ENCODE measurements at places on chromosomes 7 and 10.

- DNase-seq, result no peak
These were observed 2.0 kb downstream of the ANLN start for GRCh38 chr7:36391436-36392198.

GRCh38 chr7:112648781-112649180 lies 141.4 kb downstream of the TMEM168 start:
- no peak for DNase-seq

DNA sequence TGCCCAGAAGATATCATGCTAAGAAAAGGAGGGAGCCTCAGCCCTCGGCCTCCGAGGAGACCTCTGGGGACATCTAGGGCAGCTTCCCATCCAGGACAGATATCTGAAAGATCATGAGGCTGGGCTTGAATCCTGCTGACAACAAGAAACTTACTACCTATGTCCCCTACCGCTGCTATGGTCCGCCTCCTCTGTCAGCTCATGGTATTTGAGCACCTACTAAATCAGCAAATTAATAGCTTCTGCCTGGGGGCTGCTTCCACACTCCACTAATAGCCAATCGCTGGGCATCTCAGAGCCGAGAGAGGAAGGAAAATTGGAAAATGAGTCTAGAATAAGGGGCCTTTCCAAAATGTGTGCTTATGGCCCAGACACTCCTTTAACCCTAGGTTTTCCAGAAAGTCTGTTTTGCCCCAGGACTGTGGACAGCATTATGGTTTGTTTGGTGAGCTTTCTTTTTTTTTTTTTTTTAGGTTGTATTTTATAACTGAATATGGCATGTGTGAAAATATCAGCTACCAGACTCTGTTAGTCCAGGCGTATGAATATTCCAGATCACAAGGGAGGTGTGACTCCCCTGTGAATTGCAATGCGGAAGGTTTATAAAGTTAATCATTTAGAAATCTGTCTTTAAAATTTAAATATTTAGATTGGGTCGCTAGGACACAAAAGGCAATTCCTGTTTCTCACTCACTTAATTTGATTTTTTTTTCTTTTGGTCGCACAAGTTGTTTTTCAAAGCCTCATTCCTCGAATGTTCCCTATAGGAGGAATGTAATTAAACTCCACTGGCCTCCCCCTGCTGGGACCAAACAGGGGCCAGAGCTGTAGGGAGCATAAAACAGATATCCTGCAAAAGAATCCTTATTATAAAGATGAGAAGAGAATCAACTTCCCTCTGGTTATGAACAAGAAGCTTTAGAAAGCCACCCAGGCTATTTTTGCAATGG lies 89.4 kb downstream of the PARP12 start:
- DNase-seq, result no peak

GRCh38 chr10:62172465-62172864 lies 96.2 kb downstream of the RTKN2 start:
- DNase-seq, result no peak

GRCh38 chr10:70481105-70481504 lies 2.5 kb downstream of the PALD1 start:
- no peak for DNase-seq

GRCh38 chr7:27324246-27324645 lies 81.6 kb downstream of the EVX1 start:
- no peak for DNase-seq

GRCh38 chr7:131692131-131692960 lies 135.9 kb upstream of the PODXL start:
- DNase-seq, result peak; percentile 30

- no peak for DNase-seq
These were observed 76.2 kb upstream of the CCDC71L start for GRCh38 chr7:106737202-106737562.

DNA sequence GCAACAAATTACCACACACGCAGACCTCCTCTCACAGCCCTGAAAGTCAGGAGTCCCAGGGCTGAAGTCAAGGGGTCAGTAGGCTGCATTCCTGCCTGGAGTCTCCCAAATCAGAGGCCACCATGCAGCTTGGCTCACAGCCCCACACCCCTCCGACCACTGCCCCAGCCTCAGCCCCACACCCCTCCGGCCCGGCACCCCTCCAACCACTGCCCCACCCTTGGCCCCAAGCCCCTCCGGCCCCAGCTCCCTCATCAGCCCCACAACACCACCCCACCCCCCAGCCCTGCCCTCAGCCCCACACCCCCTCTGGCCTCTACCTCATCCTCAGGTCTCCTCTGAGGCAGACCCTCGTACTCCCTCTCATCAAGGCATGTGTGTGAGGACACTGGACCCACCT lies 85.7 kb downstream of the DIP2C start:
- DNase-seq, result no peak

GRCh38 chr10:5486853-5487235 lies 12.5 kb downstream of the CALML5 start:
- no peak for DNase-seq

- DNase-seq, result no peak
These were observed 178.6 kb downstream of the ZNF438 start for GRCh38 chr10:30853066-30853465.

- no peak for DNase-seq
These were observed 408.7 kb downstream of the PHTF2 start for GRCh38 chr7:78207269-78207668.

DNA sequence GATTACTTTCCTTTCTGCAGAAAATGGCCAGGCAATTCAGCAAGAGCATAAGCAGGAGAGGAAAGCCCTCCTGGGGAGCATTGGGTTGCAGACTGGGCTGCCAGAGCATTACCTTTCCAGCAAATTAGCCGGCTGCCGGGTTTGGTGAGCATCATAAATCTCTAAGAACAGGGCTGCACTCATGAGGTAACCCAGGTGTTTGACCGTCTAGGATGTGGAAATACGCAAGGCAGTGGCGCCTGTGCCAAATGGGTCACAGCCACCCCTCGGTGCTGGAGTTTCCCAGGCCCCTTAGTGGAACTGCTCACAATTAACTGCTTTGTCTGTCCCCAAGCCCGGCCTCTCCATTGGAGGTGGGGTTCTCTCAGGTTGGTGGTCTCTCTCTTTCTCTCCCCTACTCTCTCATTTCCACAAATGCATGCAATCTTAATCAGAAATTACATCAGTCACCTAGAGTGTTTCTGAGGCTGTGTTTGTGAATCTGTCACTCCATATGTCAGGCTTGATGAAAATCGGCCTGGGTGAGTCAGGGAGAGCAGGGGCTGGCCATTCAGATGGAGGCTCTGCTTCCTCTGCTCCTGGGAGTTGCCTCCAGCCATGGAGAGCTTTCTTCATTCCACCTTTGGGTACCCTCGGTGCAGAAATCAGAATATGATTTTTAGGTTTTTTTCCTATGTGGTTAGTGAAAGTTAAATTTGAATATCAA lies 26.7 kb downstream of the PTN start:
- DNase-seq, result no peak

DNA sequence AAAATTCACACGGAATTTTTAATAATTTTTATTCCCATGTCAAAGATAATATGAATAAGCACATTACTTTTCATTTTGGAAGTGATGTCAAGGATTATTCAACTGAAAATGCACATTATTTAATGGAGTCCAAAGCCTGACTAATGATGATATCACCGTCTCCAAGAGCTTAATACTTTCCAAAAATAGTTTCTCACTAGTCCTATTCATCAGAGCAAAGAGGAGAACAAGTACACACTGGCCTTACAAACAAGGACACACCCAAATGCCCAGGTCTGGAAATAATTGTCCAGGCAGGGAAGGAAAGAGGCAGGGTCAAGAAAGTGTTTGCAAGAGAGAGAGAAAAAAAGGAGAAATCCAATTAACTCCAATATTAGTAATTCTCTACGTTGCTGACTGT lies 216.8 kb upstream of the CCDC6 start:
- DNase-seq, result no peak

DNA sequence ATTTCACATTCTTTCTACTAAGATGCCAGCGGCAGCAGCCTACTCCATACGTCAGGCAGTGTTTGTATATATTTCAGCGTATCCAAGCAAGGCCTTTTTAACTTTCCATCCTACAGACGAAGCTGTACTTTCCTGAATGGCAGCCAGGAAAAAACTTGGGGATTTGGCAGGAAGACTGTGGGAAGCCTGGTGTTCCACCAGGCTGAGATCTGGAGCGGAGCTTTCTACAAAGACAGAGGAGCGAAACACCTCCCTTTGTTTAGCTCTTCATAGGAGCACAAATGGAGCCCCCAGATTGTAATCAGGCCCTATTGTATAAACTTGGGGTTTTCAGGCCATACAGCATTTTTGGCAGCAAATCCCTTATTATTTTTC lies 143.8 kb downstream of the TES start:
- DNase-seq, result no peak

DNA sequence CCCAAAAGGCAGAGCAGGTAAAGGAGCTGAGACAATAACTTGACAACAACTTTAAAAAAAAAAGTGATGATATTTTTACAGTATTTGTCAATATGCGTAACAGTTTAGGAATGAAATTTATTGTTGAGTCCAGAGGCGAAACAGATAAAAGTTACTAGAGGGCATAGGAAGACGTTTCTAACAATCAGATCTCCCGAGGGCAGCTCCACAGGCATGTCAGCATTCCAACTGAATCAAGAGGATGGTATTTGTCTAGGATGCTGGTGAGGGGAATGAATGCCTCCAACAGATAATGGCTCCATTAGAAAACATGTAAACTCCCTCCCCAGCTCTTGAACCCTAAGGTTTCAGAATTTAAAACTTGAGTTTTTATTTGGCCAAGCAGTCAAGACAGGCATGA lies 733.9 kb upstream of the SORCS1 start:
- DNase-seq, result no peak

GRCh38 chr7:28845106-28845505 lies 113.0 kb downstream of the TRIL start:
- no peak for DNase-seq

DNA sequence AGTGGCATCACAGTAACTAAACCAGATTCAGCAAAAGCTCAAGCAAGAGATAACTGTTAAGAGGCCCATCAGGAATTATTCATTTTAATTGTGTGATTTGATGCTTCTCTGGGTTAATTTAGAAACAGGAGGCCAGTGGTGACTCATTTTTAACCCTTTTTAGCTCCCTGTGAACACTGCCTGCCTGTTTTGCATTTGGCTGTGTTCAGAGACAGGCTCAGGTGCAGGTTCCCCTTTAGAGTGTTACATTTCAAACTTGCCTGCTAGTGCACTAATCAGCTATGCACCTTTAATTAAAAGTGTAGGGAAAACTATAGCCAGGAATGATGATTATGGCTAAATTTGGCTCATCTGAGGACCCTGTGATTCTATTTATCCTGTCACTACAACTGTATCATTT lies 6.5 kb downstream of the STAMBPL1 start:
- no peak for DNase-seq

DNA sequence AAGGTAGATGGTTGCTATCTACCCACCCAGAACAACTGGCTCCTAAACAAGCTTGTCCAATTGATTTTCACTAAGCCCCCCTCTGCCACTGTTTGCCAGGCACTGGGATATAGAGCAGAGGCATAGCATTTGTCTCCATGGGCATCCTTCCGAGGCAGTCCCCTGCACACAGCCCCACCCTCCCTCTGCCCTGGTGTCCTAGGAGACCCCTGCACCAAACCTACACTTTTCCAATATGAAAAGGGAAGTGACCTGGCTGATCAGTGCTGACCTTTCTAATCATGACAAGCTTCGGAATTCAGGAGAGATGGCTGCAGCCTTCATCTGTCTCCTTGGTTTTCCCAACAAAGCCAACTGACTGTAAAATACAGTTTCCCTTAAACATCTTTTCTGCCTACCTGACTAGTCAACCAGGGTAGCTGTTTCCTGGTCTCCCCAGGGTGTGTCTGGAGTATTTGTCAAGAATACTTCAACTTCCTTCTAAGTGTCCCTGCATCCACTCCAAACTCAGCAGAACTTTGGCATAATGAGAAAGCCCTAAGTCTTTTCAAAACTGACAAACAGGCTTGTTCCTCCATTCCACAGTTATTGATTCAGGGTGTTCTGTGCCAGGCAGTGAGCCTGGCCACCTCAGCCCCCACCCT lies 7.6 kb upstream of the SLC18A3 start:
- no peak for DNase-seq

GRCh38 chr10:88763441-88763840 lies 3.6 kb downstream of the LIPN start:
- DNase-seq, result no peak

DNA sequence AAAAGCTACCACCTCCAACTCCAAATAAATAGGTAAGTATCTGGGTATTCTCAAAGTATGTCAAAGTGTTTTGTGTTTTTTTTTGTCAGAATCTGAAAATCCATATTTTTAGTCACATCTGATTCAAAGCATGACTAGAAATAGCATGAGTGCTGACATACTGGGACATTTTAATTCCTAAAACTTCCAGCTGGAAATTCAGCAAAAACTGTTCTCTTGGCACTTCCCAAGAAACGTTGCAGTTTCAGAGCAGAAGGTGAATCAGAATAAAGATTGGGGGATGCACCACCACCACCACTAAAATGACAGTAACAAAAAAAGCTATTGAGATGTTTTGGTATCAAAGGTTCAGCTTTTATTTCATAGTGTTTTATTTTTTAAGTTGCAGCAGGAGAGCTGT lies 724.6 kb upstream of the CELF2 start:
- DNase-seq, result no peak

DNA sequence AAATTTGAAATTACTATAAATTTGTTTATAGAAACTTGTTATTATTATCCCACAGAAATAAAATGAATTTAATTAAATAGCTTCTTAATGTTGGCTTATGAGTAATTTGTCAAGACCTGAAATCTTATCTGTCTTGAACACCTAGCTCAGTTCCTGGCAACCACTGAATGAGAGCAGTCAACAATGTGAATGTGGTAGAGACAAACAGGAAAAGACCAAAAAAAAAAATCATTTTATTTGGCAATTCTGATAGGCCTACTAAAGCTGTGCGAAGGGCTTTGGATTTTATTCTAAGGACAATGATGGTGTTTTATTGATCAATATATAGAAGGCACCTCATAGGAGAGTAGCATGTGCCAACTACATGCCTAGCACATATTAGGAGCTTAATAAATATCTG lies 127.8 kb upstream of the RSU1 start:
- no peak for DNase-seq

DNA sequence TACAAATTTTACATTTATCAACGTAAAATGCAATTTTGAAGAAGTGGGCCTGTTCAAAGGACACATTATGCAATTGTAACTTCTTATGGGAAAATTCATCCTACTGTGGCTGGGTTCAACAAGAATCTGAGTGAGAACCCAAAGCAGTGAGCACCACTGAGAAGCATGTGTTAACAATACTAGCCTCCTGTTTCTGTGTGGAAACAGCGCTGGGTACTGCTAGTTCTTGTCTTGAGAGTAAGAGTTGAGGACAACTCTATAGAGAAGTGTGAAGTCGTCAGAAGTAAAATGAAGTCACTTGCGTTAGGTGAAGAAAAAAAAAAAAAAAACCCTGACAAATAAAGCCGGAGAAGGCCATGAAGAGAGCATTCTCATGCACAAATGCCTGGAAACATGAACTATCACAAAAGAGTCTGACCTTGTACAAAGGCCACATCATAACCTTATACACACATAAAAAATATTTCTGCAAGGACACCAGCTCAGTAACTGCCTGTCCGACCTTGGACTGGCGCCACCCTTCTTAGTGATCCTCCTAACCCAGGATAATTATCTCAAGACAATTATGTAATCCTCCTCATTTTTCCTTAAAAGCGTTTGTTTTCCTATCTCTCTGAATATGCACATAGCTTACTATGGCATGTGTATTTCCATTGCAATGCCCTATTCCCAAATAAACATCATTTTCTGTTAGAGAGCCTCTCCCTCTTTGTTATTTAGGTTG lies 554.9 kb downstream of the HTR7 start:
- no peak for DNase-seq

- no peak for DNase-seq
These were observed 72.7 kb downstream of the CFAP46 start for GRCh38 chr10:132869621-132870020.

Data from activated naive CD4-positive, alpha-beta T cell treated with anti-CD3 and anti-CD28 coated beads, Interleukin-2, amount 50 U/mL, for 16 hours (primary cell).